ENCODE measurements at places on chromosomes 11 and 22.

DNA sequence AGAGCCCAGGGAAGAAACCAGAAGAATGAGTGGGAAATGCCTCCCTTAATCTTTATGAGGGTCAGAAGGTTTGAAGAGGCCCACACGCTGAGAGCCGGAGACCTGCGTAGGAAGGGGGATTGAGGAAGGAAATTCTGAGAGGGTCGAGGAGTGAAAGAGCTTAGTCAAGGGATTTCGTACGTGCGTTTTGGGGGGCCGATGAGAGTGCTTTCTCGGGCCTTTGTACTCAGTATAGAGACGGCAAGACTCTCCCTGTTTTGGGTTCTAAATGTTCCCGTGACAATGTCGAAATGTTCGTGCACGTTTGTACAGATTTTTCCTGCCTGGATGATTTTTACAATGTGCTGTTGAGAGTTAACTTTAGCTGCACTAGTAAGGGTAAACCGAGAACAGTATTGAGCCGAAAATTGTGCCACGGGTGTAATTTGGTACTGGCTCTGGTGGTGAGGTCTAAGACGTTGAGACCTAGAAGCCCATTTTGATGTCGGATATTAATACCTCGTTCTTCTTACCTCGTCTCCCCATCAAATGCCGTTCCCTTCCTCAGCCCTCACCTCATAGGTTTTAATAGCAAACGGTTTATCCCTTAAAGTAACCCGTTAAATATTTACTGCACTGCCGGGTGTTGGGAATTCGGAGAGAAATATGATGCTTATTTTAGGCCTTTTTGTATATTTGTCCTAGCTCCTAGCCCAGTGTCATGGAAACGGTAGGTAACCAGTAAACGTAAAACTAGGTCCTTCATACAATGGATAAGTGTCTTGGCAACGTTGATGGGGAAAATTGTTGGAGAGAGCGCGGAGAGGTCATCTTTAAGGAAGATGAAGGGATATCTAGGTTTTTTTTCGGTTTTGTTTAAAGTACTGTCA lies 734 bp downstream of the C11orf58 start:
- DNase-seq: no peak

- no peak for DNase-seq
Observed at GRCh38 chr22:32219026-32219425, 14.2 kb upstream of the RFPL2 start.

- DNase-seq: no peak
Observed at GRCh38 chr11:1705126-1706052, 8.4 kb downstream of the KRTAP5-6 start.

GRCh38 chr11:124168796-124169195 lies 14.3 kb upstream of the OR10D3 start:
- DNase-seq: no peak

GRCh38 chr11:95682552-95682951 lies 107.0 kb downstream of the FAM76B start:
- no peak for DNase-seq

GRCh38 chr11:120211522-120212258 lies 858 bp downstream of the OAF start:
- DNase-seq: no peak

- no peak for DNase-seq
Observed at GRCh38 chr11:73390601-73391565, 14.7 kb downstream of the RELT start.

GRCh38 chr22:49094151-49094550 lies 733.5 kb downstream of the BRD1 start:
- DNase-seq: no peak

GRCh38 chr11:16745950-16746605 lies 7.6 kb downstream of the C11orf58 start:
- DNase-seq: no peak

- DNase-seq: no peak
Observed at GRCh38 chr11:124153821-124154220, 29.3 kb upstream of the OR10D3 start.

DNA sequence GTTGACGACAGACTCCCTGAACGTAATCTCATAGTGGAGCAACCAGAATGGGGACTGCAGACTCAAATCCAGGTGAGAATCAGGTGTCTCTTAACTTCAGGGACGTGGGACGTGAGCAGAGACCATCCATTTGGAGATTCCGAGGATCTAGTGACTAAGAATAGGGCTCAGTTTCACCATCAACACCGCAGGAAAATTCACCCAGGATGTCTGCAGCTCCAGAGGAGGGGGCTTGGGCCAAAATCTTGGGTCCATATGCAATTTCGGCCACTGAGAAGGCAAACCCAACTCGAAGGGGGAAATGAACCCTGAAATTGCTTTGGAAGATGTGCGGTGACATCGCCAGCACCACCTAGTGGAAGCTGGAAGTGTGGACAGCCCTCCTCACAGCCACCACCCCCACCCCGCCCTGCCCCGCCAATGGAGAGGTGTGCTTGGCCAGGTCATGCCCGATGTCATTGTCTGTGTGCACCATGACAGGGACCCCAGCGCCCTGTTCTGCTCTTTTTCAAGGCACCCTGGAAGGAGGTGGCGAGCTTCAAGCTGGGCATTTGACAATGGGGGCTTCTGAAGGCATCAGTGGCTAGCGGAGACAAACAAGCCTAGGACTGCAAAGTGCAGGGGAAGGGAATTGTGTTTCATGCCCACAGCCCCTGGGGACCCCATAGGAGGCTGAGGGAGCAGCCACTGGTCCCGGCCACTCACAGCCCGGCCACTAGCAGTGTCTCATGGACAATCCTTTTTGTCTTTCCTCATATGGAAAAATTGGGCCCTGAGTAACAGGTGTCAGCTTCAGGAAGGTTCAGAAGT lies 24.8 kb downstream of the APOL1 start:
- peak; percentile 52 for DNase-seq

DNA sequence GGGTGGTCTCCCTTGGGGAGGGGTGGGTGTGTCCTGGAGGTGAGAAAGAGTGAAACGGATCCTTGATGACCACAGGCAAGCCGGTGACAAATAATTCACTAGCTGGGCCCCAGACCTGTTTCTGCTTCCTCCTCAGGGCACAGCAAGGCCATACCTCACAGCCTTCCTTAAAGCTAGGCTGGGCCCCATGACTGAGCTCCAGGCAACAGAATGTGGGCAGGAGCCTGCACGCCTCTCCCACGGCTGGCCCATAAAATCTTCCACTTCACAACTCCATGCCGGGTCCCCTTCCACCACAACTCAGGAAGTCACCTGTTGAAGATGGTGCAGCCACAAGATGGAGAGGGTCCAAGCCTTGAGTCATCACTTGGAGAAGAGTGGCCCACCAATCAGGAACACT lies 23.9 kb downstream of the SLC22A12 start:
- DNase-seq: no peak

GRCh38 chr22:41688365-41689211 lies at the start of gene SNU13:
Gene SNU13, minus strand, starts transcription at chr22:41688867. Its CDS starts 71 bp downstream, at chr22:41688796.
- DNase-seq: peak; percentile 82

- DNase-seq: no peak
Observed at GRCh38 chr11:4798427-4799183, 5.6 kb downstream of the OR52R1 start.

Measured in activated CD4-positive, alpha-beta T cell treated with anti-CD3 and anti-CD28 coated beads, Interleukin-2, amount 50 U/mL, for 24 hours (primary cell).